Right hindlimb (tissue), 1 donor: ENCODE measurements at places on chromosomes 3 and 15.

DNA sequence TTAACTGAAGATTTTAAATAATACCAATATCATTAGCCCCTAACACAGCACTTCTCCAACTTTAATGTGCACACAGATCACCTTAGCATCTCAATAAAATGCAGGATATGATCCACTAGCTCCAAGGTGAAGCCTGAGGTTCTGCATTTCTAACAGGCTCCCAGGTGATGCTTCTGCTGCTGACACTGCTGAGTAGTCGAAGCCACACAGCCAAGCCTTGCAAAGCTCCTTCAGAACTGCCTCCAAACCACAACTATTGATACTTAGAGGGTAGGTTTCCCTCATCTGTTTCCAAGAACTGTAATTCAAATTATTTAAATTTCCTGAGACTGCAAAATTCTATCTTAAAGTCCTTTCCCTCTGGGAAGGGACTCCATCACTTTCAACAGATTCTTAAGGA lies 3.9 kb downstream of the RIOX2 start:
- no peak for DNase-seq

DNA sequence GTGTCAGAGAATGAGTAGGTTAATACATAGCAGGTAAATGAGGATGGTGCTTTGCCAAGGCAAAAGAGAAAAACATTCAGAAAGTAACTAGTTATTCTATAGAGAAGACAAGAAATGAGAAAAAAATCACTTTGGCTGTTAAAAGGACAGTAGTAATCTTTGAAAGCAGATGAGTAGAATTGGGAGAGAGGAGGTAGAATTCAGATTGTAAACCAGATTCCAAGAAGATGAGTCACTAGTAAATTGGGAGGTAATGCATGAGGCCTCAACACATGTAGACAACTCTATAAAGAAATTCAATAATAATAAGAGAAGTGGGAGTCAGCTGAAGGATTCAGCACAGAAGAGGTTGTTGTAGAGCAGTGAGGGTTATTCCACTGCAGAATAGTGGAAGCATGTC lies 81.4 kb downstream of the MBNL1 start:
- no peak for DNase-seq

- DNase-seq = no peak
These were observed 14.3 kb downstream of the TGFBR2 start for GRCh38 chr3:30620402-30621360.

DNA sequence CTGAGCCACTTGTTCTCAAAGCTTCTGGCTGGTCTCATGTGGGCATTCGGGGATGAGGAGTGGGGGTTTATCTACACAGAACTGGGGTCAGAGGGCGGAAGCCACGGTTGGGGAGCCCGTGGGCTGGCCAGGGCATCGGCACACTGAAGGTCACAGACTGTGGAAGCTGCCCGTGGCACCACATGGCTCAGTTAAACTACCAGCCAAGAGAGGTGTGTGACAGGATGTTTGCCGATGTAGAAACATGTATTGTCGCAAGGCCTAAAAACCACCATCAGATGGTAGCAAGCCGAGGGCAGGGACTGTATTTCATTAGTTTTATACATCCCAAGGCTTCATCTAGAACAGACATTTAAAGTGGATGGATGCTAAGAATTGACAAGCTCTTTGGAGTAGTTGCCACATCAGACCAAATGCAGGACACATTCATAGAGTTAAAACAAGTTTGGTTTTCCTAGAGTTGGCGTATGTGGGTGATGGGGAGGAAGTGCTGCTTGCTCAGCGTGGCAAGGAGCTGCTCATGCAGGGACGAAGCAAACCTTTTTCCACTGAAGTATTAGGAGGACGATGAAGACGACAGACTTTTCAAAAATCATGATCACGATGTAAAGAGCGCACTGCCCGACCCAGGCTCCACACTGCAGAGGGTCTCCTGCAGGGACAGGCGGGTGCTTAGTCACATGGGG lies 9.6 kb upstream of the MUSTN1 start:
- DNase-seq = no peak

GRCh38 chr3:16252243-16252978 lies 12.3 kb downstream of the DPH3 start:
- DNase-seq = no peak

- no peak for DNase-seq
These were observed 38.2 kb upstream of the MYZAP start for GRCh38 chr15:57553526-57553925.

- DNase-seq = peak; percentile 31
These were observed 12.6 kb upstream of the GOLGA6L7 start for GRCh38 chr15:28861031-28861534.

GRCh38 chr3:61948699-61949305 lies 387.4 kb downstream of the PTPRG start:
- no peak for DNase-seq

- no peak for DNase-seq
These were observed 190.5 kb downstream of the SV2B start for GRCh38 chr15:91290553-91290952.

DNA sequence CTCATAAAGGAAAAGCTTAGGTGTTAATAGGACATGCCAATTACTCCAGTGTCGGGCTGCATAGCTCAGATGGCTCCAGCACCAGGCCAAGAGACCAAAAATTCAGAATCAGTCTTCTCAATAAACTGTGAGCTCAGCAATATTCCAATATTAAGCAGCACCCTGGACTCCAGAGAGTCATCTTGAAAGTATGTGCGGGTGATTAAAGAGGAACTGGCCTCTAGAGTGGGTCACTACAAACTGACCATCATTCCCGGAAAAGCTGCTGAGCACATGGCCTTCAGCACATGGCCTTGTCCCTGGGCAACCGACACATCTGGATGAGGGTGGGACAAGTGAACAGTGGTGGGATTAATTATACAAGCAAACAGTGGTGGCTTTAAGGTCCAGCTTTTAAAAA lies 59.0 kb downstream of the MAGI1 start:
- no peak for DNase-seq

GRCh38 chr3:99875581-99875928 lies 57.9 kb downstream of the CMSS1 start:
- no peak for DNase-seq

- DNase-seq = no peak
These were observed 114.4 kb downstream of the CHSY1 start for GRCh38 chr15:101137312-101137940.

DNA sequence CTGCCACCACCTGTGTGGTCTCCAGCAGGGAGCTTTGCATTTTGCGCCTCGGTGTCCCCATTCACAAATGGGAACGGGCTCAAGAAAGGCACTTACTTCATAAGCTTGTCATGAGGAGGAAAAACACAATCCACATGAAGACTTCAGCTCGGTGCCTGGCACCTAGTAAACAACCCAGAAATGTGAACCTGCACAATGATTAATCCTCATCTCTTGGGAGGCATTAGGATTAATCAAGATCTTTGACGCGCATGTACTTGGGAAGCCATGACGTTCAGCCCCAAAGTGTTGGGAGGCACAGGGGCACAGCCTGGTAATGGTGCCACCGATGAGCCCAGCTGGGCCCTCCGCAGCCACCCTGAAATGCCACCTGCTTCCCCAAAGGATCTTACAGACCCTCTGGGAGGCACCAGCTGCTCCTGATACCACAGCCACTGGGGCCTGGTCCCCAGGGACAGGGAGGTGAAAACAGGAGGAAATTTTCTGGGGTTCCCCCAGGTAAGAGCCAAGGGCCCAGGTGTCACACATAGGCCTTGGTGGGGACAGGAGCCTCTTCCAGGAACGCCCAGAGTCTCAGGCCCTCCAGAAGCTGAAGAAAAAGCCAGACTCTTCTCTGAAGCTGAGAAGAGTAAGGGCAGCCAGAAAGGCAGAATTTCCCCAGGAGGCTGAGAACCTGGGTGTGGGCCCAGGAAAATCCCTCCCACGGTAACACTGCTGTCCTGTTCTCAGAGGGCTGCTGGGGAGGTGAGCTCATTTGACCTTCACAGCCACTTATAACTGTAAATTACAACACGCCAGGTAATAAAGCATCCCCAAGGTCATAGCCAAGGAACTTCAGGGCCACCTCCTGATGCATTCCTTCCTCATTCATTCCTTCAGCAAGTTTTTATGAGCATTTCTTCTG lies 507.5 kb downstream of the SHQ1 start:
- peak; percentile 64 for DNase-seq

GRCh38 chr15:70318594-70319465 lies 221.1 kb upstream of the TLE3 start:
- DNase-seq = peak; percentile 85

DNA sequence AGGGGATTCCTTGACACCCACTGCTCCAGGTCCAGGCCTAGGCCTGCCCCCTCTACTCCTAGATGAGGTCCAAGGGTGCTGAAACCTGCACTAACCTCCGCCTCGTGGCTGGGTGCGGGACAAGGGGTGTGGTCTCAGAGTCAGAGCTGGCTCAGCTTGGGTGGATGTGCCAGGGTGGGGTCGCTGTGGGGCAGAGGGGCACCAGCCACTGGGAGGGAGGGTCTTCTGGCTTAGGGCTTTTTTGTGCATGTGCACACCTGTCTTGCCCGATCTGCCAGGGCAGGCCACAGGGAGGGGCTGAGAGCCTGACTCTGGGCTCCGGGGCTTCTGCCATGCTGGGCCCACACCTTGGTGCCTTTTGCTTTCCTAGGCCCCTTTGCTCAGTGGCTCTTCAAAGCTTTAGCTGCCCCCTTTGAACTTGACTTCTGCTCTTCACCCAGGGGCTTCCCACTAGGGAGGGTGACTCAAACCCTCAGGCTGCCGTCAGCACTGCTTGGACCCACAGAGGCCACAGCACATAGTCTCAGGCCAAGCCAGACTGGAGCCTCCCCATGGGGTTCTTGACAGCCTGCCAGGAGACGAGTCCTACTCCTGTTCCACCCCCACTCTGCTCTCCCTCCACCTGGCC lies 73.0 kb downstream of the KLF13 start:
- DNase-seq = no peak

DNA sequence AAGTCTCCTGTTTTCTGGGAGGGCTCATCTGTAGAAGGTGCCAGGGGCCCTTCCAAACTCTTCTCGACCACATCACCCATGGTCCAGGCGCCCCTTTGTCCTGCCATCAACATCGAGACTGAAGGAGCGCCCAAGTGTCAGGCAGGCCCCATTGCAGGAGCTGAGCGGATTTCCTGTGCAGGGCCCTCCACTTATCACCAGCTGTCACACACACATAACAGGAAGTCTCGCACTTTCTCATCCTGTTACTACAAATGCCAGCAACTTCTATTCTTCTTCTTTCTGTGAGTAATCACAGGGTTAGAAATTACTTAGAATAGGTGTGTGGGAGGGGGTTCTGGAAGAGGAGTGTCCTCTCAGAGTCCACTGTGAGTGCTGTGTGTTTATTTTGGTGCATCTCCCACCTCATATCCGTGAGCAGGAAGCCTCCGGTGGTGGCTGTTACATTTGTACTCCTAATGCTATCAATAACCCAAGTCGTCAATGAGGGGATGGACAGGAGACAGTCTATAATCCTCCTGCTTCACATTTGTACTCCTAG lies at the start of gene KLHL6:
KLHL6 (minus strand) TSS at position 166 of the 541 bp plus-strand sequence; CDS start at position 113, 53 bp downstream.
- peak; percentile 30 for DNase-seq

GRCh38 chr3:1214933-1215332 lies 122.1 kb downstream of the CNTN6 start:
- no peak for DNase-seq

DNA sequence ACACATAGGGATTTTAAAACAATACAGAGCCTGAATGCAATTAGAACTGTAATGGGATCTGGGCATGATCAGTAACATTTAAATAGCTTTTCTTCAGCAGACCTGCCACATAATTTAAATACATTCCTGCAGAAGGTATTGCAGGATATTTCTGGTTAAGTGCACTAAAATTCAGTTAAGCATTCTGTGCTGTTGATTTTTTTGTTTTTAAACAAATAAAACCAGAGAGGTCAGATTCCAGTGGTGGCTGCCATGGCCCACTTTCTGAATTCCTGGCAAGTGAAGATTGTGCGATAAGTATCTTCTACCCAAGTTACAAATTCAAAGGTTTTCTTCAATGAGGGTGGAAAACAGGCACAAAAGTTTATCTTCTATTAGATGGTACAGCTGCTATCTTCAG lies 98.7 kb downstream of the RAP2B start:
- DNase-seq = no peak

DNA sequence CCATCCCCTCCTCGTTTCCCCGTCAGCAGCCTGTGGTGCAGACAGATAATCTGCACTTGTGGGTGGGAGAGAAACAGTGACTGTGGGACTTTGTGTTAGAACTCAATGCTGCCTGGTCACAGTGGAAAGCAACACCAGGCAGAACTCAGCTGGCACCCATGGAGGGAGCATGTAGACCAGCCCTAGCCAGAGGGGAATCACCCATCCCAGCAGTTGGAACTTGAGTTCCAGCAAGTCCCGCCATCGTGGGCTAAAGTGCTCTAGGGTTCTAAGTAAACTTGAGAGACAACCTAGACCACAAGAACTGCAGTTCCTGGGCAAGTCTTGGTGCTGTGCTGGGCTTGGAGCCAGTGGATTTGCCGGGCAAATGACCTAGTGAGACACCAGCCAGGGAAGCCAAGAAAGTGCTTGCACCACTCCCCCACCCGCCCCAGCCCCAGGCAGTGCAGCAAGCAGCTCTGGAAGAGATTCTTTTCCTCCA lies 24.4 kb downstream of the ISG20 start:
- DNase-seq = no peak

DNA sequence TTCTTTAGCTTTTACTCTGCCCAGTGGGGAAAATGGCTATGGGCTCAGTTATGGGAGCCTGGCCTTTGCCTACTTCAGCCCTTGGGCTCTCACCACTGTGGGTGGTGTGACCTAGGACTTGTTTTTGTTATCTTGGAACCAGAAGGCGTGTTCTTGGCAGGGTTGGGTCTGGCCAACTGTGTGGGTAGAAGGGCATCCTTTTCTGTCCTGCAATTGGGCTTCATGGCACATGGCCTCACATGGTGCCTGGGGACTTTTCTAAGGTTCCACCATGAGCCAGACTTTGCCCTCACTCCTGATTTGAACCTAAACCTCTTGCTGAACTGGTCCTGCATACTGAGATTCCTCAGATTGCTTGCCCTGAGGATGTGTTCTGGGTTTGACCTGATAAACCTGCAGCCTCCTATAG lies 1.7 kb downstream of the GLYCTK start:
- DNase-seq = no peak

- DNase-seq = no peak
These were observed 92.5 kb downstream of the LARS2 start for GRCh38 chr3:45480871-45481270.

GRCh38 chr3:197269024-197269423 lies 29.4 kb downstream of the DLG1 start:
- DNase-seq = no peak

DNA sequence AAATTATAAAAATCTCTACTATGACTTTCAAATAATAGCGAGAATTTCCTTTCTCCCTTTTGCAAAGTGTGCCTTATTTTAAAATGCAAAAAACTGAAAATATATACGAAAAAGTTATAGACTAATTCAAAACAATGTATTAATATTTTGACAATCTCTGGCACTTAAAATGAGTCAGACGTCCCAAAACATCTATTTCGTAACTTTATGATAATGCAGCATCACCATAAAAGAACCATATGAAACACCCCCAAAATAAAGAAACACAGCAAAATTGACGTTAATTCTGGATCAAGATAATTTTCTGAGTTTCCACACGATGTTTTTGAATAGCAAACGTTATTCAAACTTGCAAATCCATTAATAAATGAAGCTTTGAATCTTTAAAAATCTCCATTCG lies 1.0 kb downstream of the COPS2 start:
- DNase-seq = no peak
